ENCODE measurements at places on chromosomes 3 and 15. TPM values are rescaled to one million over a fixed set of nuclear protein-coding genes. Genes with fewer than 3 reads are reported as not detected.

DNA sequence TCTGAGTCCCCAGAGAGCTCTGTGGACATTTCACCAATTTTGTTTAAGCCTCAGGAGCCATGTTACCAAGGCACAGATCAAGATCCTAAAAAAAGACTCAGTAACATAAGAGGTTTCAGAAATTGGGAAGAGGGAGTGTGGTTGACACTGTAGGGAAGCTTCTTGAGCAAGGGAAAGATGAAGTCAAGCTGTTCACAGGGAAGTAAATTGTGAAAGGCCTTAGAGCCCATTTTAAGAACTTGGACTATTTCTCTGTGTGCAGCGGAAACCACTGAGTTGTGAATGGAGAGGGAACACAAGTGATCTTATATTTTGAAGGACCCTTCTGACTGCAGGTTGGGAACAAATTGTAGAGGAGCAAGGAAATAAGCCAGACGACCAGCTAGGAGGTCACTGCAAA, 18.7 kb downstream of the BCL2A1 start:
- no peak for DNase-seq

GRCh38 chr3:114427285-114428043, 133.6 kb downstream of the TIGIT start:
- DNase-seq = no peak

GRCh38 chr15:56786966-56787365, 53.7 kb upstream of the ZNF280D start:
- DNase-seq = no peak

DNA sequence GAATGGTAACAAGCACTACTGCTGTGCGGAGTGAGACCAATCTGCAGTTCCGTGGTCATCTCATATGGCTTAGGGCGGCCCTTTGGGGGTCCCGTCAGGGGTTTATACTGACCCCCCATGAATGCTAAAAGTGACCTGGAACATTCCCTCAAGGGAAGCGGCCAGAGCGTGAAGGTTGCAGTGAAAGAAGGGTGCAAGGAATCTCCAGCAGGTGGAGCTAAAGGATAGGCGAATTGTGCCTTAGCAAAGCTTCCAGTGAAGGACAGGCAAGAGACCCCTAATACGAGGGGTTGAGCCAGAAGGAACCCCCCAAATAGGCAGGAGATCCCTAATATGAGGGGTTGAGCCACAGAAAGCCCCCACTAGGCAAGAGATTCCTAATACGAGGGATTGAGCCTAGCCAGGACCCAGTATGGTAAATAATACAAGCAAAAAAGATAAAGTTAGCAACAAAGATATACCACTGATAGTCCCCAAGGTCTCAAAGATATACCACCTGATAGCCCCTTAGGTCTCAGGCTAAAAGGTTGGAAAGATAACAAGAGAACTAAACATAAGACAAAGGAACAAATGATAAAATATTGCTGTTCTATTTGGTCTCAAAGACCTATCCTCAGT, 32.8 kb downstream of the ZNF589 start:
- peak; percentile 76 for DNase-seq

DNA sequence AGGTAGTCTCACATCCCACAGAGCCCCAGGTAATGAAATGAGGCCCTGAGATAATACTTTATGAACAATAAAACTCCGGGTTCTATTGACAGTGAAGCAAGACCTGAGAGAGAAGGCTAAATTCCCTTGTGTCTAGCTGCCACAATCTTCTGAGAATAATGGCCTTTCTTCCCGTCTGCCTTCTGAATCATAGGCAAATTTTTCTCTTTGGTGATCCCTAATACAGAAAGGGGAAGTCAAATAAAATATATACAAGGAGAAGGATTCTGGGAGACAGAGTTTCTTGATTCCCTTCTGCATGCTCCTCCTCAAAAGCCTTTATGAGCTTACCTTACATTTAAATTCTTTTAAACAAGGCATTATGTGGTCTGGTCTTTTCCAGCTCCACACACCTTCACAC, 29.9 kb upstream of the CCR2 start:
- DNase-seq = no peak

DNA sequence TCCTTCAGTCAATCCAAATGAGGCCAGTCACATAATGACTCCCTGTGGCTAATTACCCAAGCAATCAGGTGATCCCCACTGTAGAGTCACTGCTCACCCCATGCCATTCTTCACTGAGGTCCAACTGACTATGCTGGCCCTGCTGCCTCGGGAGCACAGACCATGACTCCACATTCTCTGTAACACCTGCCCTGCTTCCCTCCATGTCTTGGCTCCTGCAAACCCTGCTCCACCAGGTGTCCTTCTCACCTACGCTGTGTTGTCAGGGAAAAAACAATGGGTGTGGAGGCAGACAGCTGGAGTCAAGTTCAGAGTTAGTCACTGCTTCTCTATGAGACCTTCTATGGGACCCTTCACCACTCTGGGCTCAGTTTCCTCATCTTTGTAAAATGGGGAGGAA, 6.1 kb upstream of the SFMBT1 start:
- no peak for DNase-seq

- peak; percentile 94 for DNase-seq
Observed at GRCh38 chr3:45537970-45538640, 56.4 kb upstream of the LIMD1 start.

DNA sequence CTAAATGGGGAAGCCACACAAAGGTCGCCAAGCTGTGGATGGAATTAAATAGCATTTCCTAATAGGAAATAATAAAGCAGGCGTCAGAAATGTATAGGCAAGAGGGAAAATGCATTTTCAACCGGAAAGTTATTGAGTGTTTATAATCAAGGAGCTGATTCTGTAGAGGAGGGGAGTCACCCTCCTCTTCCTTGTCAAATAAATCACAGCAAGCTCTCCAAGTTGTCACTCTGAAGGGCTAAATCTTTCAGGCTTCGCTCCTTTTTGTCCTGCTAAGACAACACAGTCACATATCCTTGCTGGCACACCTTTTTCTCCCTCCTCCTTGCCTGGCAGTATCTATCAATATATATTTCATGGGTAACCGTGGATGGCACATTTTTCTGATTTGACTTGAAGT, 338.4 kb downstream of the SATB1 start:
- no peak for DNase-seq

- DNase-seq = no peak
Observed at GRCh38 chr15:38555686-38556334, 8.8 kb downstream of the RASGRP1 start.

GRCh38 chr3:187212196-187212545, 14.9 kb downstream of the RTP1 start:
- DNase-seq = no peak

- DNase-seq = no peak
Observed at GRCh38 chr3:64936556-64936955, 248.8 kb upstream of the ADAMTS9 start.

- DNase-seq = no peak
Observed at GRCh38 chr3:126811530-126811929, 107.5 kb downstream of the CHCHD6 start.

GRCh38 chr15:58038426-58039078, 27.0 kb downstream of the ALDH1A2 start:
- no peak for DNase-seq

DNA sequence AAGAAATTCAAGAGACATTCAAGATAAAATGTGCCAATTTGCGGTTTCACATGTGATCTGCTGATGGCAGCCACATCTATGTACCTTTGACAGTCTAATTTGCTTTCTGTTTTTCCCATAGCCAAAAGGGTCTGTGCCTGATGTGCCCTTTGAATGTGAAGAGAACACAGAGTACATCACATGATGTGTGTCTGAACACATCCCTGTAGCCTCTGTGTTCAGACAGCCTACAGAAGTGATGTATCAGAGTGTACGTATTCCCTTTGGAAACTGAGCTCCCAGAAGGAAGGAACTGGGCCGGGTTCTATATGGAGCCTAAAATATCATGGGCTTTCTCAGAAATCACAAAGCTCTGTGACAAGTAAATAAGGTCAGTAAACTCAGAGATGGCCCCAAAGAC, 52.4 kb downstream of the BOC start:
- DNase-seq = no peak

DNA sequence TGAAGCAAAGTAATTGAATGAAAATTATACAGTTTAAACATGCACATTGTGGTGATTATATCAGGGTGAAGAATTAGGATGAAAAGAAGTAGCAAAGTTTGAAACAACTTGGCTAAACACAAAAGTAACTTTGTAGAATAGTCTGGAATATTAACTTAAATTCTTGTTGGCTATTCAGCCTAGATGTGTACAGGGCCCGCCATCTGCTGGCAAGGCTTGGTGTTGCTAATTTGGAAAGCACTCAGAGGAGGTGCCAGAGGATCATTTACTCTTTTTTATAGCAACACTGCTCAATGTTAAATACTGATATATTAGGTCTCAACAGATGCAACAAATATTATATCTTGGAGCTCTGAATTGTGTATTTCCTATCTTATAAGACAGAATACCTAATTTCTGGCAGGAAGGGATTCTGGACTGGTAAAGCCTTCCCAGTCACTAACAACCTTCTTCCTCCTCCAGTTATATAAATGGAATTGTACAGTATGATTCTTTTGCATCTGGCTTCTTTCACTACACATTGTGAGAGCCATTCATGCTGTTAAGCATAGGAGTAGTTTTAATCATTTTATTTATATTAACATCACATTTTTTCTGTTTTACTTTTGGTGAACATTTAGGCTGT, 36.1 kb downstream of the TTC23 start:
- peak; percentile 75 for DNase-seq

DNA sequence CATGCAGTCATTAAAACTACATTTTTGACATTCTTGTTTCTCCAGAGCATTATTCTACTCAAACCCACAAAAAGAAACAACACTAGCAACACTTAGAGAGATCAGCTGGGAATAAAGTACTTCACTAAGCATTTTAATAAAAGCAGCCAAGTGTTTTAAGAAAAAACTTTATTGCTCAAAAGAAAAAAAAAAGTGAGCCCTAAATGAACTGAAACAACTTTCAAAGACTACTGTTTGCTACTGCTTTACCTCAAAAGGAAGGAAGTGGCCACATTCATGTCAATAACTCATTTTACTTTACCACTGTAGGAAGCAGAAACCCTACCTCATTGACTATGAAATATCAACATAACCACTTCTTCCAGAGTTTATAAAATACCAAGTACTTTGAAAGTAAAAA, 91.3 kb downstream of the UACA start:
- DNase-seq = peak; percentile 29

DNA sequence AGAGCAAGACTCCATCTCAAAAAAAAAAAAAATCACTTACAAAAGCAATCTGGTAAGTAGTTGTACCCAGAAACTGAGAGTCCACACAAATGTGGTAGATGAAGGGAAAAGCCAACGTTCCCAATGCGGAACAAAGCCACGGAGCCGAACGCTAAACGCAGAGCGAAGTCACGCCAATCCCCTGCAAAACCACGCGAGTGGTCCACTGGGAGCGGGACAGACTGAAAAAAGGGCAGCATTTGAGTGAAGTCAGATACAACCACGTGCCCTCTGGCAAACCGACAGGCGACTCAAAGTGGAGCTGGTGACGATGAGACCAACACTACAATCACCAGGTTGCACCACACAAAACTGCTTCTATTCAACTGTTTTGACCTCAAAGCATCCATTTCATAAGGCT, 246.1 kb upstream of the LYSMD4 start:
- no peak for DNase-seq

GRCh38 chr3:102302020-102302419, 132.8 kb upstream of the ZPLD1 start:
- DNase-seq = no peak

DNA sequence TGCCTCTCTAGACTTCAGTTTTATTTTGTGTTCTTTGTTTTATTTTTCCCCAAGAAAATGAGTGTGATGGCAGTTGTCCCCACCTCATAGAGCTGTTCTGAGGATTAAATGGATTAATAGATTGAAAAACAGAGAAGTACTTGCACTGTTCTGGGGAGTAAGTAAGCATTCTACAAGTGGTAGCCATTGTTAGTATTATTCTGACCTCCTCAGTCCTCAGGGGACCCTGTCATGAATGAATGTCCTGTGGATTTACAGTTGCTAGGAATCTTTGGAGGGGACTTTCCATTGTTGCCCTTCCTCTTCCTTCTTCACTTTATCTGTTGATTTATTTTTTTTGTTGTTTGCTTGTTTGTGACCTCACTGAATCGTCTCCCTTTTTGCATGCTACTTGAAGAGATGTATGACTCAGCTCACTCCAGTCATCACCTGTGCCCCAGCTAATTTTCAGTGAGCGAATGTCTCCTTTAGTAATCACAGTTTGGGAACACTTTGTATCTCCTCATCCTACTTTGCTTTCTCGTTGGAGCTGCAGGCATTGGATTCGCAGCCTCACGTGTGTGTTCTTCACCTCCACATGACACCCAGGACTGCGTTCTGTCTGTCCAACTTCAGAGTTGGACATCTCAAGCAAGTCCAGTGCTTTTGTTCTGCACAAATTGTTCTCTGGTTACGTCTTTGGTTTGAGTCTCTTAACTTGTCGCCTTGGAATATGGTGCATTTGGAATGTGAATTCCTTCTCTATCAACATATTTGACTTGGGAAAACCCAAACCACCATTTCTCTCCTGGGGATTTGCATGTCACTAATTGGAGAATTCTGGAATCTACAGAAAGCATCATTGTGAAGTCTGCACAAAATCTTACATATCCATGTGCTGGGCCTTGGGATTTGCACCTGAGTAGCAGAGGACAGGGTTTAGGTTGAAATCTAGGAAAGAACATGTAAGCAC, 54.5 kb downstream of the LRTM1 start:
- no peak for DNase-seq

GRCh38 chr3:13707456-13707855, 158.5 kb downstream of the FBLN2 start:
- DNase-seq = no peak

GRCh38 chr15:31387092-31387478, 60.5 kb downstream of the KLF13 start:
- DNase-seq = no peak

- no peak for DNase-seq
Observed at GRCh38 chr15:69185706-69186105, 25.3 kb downstream of the GLCE start.

DNA sequence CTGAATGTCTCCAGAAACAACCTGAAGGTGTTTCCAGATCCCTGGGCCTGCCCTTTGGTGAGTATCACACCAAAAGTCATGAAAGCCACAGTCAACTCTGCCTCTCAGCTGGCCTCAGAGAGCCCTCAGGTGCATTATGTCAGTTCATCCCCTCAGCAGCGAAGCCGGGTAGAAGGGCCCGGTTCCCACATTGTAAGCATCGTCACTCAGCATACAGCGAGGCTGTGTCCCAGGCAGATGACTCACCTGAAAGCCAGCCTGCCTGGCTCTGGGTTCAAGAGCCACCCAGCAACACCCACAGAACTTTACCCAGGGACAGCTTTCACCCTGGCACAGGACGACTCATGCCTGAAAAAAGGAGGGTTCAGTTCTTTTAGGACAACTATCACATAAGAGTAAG, 91.6 kb downstream of the LRRK1 start:
- no peak for DNase-seq

- peak; percentile 58 for DNase-seq
Observed at GRCh38 chr15:52331490-52332240, 36.1 kb upstream of the MYO5C start.

Gene DGKG
- 4.7 TPM for total RNA-seq

Gene TRIM71
- total RNA-seq = 0.03 TPM

Gene NEK10
- 0.32 TPM for total RNA-seq

Gene GPR149
- total RNA-seq = not detected

Gene COL6A6
- 0.11 TPM for total RNA-seq

Gene PLCL2
- total RNA-seq = 3.5 TPM

Gene ACOX2
- total RNA-seq = 3.0 TPM

Gene FGD5
- total RNA-seq = not detected

Gene RTP3
- total RNA-seq = not detected
